ENCODE measurements at places on chromosomes 7 and 10.
A peak's percentile ranks its signal among the peaks of the same experiment; 100 is the strongest.

DNA sequence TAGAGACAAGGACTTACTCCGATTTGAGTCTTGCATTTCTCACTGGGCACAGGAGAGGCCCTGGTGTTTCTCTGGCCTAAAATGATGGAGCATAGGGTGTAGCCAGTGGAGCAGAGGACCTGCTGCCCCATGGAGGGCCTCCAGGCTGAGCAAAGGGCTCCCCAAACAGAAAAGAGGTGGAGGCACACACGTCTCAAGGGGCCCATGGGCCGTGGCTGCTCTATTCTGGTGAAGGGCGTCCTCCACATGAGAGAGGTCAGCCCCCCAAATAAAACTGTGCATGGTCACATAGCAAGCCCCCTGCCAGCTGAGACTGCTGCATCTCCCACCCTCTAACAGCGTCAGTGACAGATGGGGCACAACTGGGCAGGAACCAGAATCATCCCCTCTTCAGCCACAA is 41.4 kb downstream of the MYO1G start:
- no peak overlapping the region for H3K4me3 ChIP-seq
- no peak overlapping the region for H3K27ac ChIP-seq
- DNase-seq, result no peak
- no peaks in the 10 kb centered on the region for H3K4me1 ChIP-seq

GRCh38 chr7:105653441-105654005 is 72.2 kb upstream of the EFCAB10 start:
- H3K4me1 ChIP-seq, result peaks cover 34% of the 10 kb centered on the region
- no peak overlapping the region for H3K27ac ChIP-seq
- no peak overlapping the region for H3K4me3 ChIP-seq
- no peak for DNase-seq
- no peaks in the 10 kb centered on the region for H3K36me3 ChIP-seq

- H3K4me1 ChIP-seq, result peaks cover 5% of the 10 kb centered on the region
- H3K27ac ChIP-seq, result no peak overlapping the region
- no peaks in the 10 kb centered on the region for H3K36me3 ChIP-seq
- no peaks in the 10 kb centered on the region for H3K27me3 ChIP-seq
- no peak for DNase-seq
- H3K4me3 ChIP-seq, result no peak overlapping the region
Measured at GRCh38 chr7:142581341-142581740, 167.9 kb upstream of the PRSS1 start.

GRCh38 chr10:28249512-28249911 is 53.4 kb downstream of the MPP7 start:
- no peaks in the 10 kb centered on the region for H3K36me3 ChIP-seq
- H3K4me1 ChIP-seq, result no peaks in the 10 kb centered on the region
- no peak overlapping the region for H3K27ac ChIP-seq
- no peaks in the 10 kb centered on the region for H3K27me3 ChIP-seq
- no peak for DNase-seq
- H3K4me3 ChIP-seq, result no peak overlapping the region

GRCh38 chr10:62048919-62049623 is 147.6 kb downstream of the ARID5B start:
- H3K27me3 ChIP-seq, result no peaks in the 10 kb centered on the region
- DNase-seq, result peak; percentile 88
- H3K36me3 ChIP-seq, result peaks cover 7% of the 10 kb centered on the region
- H3K4me1 ChIP-seq, result peaks cover 70% of the 10 kb centered on the region
- H3K4me3 ChIP-seq, result peak overlapping the region; percentile 68

DNA sequence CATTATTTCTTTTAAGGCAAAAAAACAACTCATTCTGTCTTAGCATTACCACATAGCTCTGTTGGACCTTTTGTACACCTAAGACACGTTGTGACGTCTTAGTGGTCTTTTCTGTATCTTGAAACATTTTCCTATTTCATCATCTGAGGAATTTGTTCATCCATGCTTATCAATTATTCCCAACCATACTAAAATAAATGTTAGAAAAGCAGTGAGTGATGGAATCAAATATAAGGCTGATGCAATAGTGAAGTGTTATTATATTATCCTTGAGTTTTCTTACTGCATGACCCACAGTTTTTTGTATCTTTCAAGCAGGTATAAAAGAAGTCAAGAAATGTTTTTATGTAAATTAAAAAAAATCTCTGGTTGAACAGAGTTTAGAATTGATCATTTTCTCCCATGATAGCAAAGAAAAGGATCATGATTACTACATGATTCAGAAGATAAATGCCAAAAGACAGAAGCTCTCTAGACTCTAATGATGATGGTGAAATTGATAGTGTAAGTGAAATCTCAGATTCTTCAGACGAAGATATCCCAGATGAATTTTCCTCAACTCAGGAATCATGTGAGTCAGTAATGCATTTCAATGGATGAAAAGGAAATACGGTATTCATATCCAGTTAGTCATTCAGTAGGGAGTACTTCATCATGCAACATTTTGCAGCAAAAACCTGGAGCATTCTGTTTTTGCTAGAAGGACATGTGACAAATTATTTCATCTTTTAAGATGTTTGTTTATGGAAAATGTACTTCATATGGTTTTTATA is 51.4 kb downstream of the CELF2 start:
- H3K27ac ChIP-seq, result no peak overlapping the region
- no peaks in the 10 kb centered on the region for H3K4me1 ChIP-seq
- no peak overlapping the region for H3K4me3 ChIP-seq
- no peaks in the 10 kb centered on the region for H3K36me3 ChIP-seq

- DNase-seq, result no peak
- no peaks in the 10 kb centered on the region for H3K4me1 ChIP-seq
- no peak overlapping the region for H3K27ac ChIP-seq
- H3K27me3 ChIP-seq, result peaks cover 34% of the 10 kb centered on the region
Measured at GRCh38 chr7:25964483-25964991, 187.5 kb upstream of the NFE2L3 start.

GRCh38 chr7:24498439-24498838 is 74.8 kb upstream of the PALS2 start:
- H3K27ac ChIP-seq, result no peak overlapping the region
- no peaks in the 10 kb centered on the region for H3K4me1 ChIP-seq
- H3K36me3 ChIP-seq, result no peaks in the 10 kb centered on the region
- H3K27me3 ChIP-seq, result peaks cover 4% of the 10 kb centered on the region
- H3K4me3 ChIP-seq, result no peak overlapping the region

DNA sequence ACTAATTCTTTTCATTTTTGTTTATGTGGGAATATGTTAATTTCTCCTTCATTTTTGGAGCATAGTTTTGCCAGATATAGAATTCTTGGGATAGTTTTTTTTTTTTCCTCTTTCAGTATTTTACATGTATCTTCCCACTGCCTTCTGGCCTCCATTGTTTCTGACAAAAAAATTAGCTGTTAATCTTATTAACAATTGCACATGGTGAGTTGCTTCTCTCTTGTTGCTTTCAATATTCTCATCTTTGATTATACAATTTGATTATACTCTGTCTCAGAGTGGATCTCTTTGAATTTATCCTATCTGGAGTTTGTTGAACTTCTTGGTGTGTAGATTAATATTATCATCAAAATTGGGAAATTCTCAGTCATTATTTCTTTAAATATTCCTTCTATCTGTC is 41.4 kb upstream of the HABP2 start:
- H3K4me3 ChIP-seq, result no peak overlapping the region
- H3K4me1 ChIP-seq, result no peaks in the 10 kb centered on the region
- no peak for DNase-seq

DNA sequence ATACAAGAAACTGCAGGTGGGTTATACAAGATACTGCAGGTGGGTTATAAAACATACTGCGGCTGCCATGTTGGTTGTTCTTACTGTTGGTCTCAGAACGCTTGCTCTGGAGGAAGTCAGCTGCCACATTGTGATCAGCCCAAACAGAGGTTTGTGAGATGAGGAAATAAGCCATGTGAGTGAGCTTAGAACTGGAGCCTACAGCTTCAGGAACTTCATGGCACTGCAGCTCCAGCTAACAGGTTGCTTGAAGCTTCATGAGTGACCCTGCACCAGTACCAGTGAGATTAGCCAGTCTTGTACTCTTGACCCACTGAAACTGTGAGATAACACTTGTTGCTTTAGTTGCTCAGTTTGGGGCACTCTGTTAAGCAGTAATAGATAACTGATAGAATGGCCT is 74.5 kb upstream of the PRKCQ start:
- DNase-seq, result no peak
- H3K4me3 ChIP-seq, result no peak overlapping the region
- no peak overlapping the region for H3K27ac ChIP-seq
- no peaks in the 10 kb centered on the region for H3K27me3 ChIP-seq

GRCh38 chr10:119807960-119808697 is 64.5 kb downstream of the MCMBP start:
- no peaks in the 10 kb centered on the region for H3K36me3 ChIP-seq
- H3K27ac ChIP-seq, result no peak overlapping the region
- no peaks in the 10 kb centered on the region for H3K27me3 ChIP-seq
- no peaks in the 10 kb centered on the region for H3K4me1 ChIP-seq
- no peak overlapping the region for H3K4me3 ChIP-seq

DNA sequence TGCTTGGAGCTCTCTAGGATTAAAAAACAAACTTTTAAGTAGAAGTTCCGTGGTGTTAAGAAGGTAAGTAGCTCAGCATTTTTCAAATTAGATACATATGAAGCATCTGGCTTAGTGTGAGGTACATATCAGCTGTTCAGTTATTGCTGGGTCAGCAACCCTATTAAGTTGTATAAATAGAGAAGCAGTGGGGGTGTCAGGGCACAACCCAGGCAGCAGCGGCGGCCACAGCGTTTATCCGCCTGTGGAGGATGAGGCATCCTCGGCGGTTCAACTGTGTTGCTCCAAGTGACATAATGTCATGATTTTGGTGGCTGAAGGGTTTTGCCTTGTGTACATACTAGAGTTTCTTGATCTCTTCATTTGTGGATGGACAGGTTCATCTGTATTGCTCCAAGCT is 54.6 kb upstream of the KIF5B start:
- H3K27me3 ChIP-seq, result no peaks in the 10 kb centered on the region
- DNase-seq, result no peak
- H3K4me1 ChIP-seq, result no peaks in the 10 kb centered on the region
- H3K4me3 ChIP-seq, result no peak overlapping the region
- H3K27ac ChIP-seq, result no peak overlapping the region

- H3K27me3 ChIP-seq, result no peaks in the 10 kb centered on the region
- H3K27ac ChIP-seq, result no peak overlapping the region
- H3K4me1 ChIP-seq, result peaks cover 18% of the 10 kb centered on the region
- H3K36me3 ChIP-seq, result no peaks in the 10 kb centered on the region
- DNase-seq, result no peak
Measured at GRCh38 chr10:97711640-97712572, 1.6 kb upstream of the MARVELD1 start.

- no peak overlapping the region for H3K4me3 ChIP-seq
- H3K4me1 ChIP-seq, result no peaks in the 10 kb centered on the region
- DNase-seq, result no peak
- no peaks in the 10 kb centered on the region for H3K36me3 ChIP-seq
Measured at GRCh38 chr10:99672884-99673283, 13.6 kb downstream of the ENTPD7 start.

- DNase-seq, result no peak
- no peak overlapping the region for H3K4me3 ChIP-seq
- H3K27me3 ChIP-seq, result no peaks in the 10 kb centered on the region
- H3K27ac ChIP-seq, result no peak overlapping the region
- H3K4me1 ChIP-seq, result no peaks in the 10 kb centered on the region
- no peaks in the 10 kb centered on the region for H3K36me3 ChIP-seq
Measured at GRCh38 chr7:70614237-70615045, 517.5 kb upstream of the GALNT17 start.

DNA sequence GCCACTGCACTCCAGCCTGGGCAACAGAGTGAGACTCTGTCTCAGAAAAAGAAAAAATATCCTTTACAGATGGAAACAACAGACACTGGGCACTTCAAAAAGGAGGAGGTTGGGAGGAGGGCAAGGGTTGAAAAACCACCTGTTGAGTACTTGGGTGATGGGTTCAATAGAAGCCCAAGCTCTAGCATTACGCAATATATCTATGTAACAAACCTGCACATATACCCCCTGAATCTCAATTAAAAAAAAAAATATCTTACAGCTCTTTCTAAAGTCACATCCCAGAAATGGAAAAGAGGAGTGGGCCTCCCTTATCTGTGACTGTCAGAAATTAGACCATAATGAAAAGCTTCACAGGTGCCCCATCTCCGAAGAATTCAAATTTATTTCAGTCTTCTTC is 12.1 kb downstream of the VIM start:
- H3K36me3 ChIP-seq, result peaks cover 22% of the 10 kb centered on the region
- no peak overlapping the region for H3K4me3 ChIP-seq
- H3K27ac ChIP-seq, result no peak overlapping the region
- no peak for DNase-seq
- H3K4me1 ChIP-seq, result peaks cover 30% of the 10 kb centered on the region
- no peaks in the 10 kb centered on the region for H3K27me3 ChIP-seq

DNA sequence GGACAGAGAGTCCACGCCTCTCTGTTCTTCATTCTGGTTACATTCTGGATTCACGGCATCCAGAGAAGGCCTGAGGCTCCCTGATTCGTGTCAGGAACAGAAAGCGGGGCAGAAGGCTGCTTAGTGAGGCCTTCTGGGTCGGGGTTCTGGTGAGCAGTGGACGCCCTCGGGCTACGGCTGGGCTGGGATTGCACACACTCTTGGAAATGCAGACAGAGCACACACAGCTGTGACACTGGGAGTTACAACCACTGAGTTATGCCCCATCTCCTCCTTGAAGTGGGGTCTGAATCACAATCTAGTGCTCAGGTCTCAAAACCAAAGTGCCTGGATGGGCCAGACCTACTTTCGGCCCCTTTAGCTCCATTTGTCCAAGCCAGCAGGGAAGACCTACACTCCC is 156.9 kb upstream of the GDF10 start:
- H3K27ac ChIP-seq, result no peak overlapping the region
- no peaks in the 10 kb centered on the region for H3K4me1 ChIP-seq
- H3K4me3 ChIP-seq, result no peak overlapping the region
- H3K27me3 ChIP-seq, result peaks cover under 1% of the 10 kb centered on the region

GRCh38 chr10:83410570-83410969 is 728.7 kb upstream of the GHITM start:
- H3K27me3 ChIP-seq, result no peaks in the 10 kb centered on the region
- H3K4me1 ChIP-seq, result no peaks in the 10 kb centered on the region
- H3K27ac ChIP-seq, result no peak overlapping the region
- no peaks in the 10 kb centered on the region for H3K36me3 ChIP-seq

DNA sequence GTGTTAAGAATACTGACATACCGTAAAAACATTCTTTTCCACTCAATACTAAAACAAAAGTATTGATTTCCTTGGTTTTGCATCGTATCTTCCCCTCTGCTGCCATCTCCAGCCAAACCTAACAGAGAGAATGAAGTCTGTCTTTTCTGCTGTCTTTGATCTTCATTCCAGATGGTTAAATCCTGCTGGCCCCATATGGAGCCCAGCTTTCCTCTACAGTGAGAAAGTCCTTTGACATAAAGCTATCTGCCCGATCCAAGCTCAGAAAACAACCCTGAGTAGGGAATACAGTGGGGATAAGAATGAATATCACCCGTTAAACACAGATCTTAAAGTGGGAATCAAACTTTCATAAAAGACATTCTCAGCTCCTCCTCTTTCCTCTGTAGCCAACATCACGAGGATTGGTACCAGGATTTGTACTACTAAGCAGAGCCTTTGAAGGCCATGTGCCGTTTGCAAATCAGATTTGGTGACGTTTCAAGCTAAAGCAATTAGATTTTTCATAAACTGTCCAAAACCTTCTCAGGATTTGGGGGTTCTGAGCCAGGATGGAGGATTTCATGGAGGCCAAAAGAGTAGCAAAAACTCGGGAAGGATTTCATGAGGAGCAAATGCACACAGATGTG is 30.8 kb upstream of the GPAM start:
- no peak for DNase-seq
- no peak overlapping the region for H3K4me3 ChIP-seq
- H3K27me3 ChIP-seq, result peaks cover 15% of the 10 kb centered on the region
- no peaks in the 10 kb centered on the region for H3K4me1 ChIP-seq
- H3K36me3 ChIP-seq, result no peaks in the 10 kb centered on the region
- H3K27ac ChIP-seq, result no peak overlapping the region

GRCh38 chr7:17654940-17655339 is 285.4 kb downstream of the SNX13 start:
- no peak for DNase-seq
- no peaks in the 10 kb centered on the region for H3K4me1 ChIP-seq
- no peaks in the 10 kb centered on the region for H3K36me3 ChIP-seq
- H3K27ac ChIP-seq, result no peak overlapping the region
